Placental pericyte (primary cell): ENCODE measurements at places on chromosomes 5 and 9. TPM values are rescaled to one million over a fixed set of nuclear protein-coding genes. Genes with fewer than 3 reads are reported as not detected.

The SYK gene
- under 0.01 TPM in 1 of 2 replicates, not detected in the other for total RNA-seq

The GZMA gene
- total RNA-seq = not detected in 2 replicates

The ZNF454 gene
- 0.86 and 2.0 TPM in 2 replicates for total RNA-seq

The KIAA1958 gene
- total RNA-seq = 1.5 and 1.7 TPM in 2 replicates

The MLANA gene
- total RNA-seq = not detected in 2 replicates

The NR5A1 gene
- not detected in 2 replicates for total RNA-seq

The ENHO gene
- 0.14 TPM in 1 of 2 replicates, not detected in the other for total RNA-seq

The PCDHGB2 gene
- 2.2 and 3.1 TPM in 2 replicates for total RNA-seq

The FRMPD1 gene
- not detected in 2 replicates for total RNA-seq

The CCNO gene
- 0.14 TPM in 1 of 2 replicates, not detected in the other for total RNA-seq

The MEGF10 gene
- 0.22 and 4.2 TPM in 2 replicates for total RNA-seq

The PTGES gene
- 3.9 and 138 TPM in 2 replicates for total RNA-seq

The ST8SIA4 gene
- total RNA-seq = 3.0 and 15.3 TPM in 2 replicates

The SH3TC2 gene
- total RNA-seq = 0.44 and 10.6 TPM in 2 replicates

The PCDHA1 gene
- total RNA-seq = not detected in 2 replicates

The TGFBR1 gene
- total RNA-seq = 55.4 and 136 TPM in 2 replicates

The CEL gene
- 0.22 TPM in 1 of 2 replicates, not detected in the other for total RNA-seq

The TEX48 gene
- not detected in 2 replicates for total RNA-seq

The OR1J2 gene
- total RNA-seq = not detected in 2 replicates

The OR1J1 gene
- not detected in 2 replicates for total RNA-seq

The SPATA31D4 gene
- total RNA-seq = not detected in 2 replicates

The CSF2 gene
- 0.66 and 5.3 TPM in 2 replicates for total RNA-seq

The C9orf153 gene
- total RNA-seq = under 0.01 and 0.14 TPM in 2 replicates

The OLFML2A gene
- 11.5 and 23.2 TPM in 2 replicates for total RNA-seq

The FBLL1 gene
- 0.29 and 0.66 TPM in 2 replicates for total RNA-seq

The CCL21 gene
- not detected in 2 replicates for total RNA-seq

The HMMR gene
- total RNA-seq = 1.3 and 49.0 TPM in 2 replicates

The TMEM174 gene
- not detected in 2 replicates for total RNA-seq

The GDA gene
- total RNA-seq = under 0.01 and 0.57 TPM in 2 replicates

The C5orf58 gene
- under 0.01 TPM in 1 of 2 replicates, not detected in the other for total RNA-seq

The HTR4 gene
- not detected in 2 replicates for total RNA-seq

The GABRG2 gene
- 0.88 and 2.6 TPM in 2 replicates for total RNA-seq

The PCSK1 gene
- under 0.01 TPM in 1 of 2 replicates, not detected in the other for total RNA-seq

The C9 gene
- 0.44 TPM in 1 of 2 replicates, not detected in the other for total RNA-seq

The PDE6A gene
- total RNA-seq = not detected in 2 replicates

The ANKRD18B gene
- total RNA-seq = 1.1 and 4.9 TPM in 2 replicates

The PCDH1 gene
- 4.2 and 5.3 TPM in 2 replicates for total RNA-seq

The LRRC19 gene
- total RNA-seq = not detected in 2 replicates

The THBS4 gene
- 0.14 and 0.22 TPM in 2 replicates for total RNA-seq
